ENCODE measurements at places on chromosomes 11 and 22.

- no peak overlapping the region for H3K27ac ChIP-seq
- H3K36me3 ChIP-seq, result no peaks in the 10 kb centered on the region
- peak; percentile 3 for DNase-seq
- no peak overlapping the region for H3K4me3 ChIP-seq
- H3K27me3 ChIP-seq, result no peaks in the 10 kb centered on the region
Measured at GRCh38 chr11:59429924-59430516, 3.8 kb upstream of the OR5A2 start.

- no peak overlapping the region for H3K4me3 ChIP-seq
- no peak for DNase-seq
- no peak overlapping the region for H3K27ac ChIP-seq
- peaks cover 6% of the 10 kb centered on the region for H3K27me3 ChIP-seq
- no peaks in the 10 kb centered on the region for H3K36me3 ChIP-seq
- H3K4me1 ChIP-seq, result peaks cover 7% of the 10 kb centered on the region
Measured at GRCh38 chr22:27273436-27273835, 528.1 kb downstream of the MN1 start.

GRCh38 chr11:65390996-65391395 lies 4.6 kb downstream of the FRMD8 start:
- H3K27ac ChIP-seq, result peak overlapping the region; percentile 61
- H3K4me3 ChIP-seq, result no peak overlapping the region
- DNase-seq, result peak; percentile 13
- H3K36me3 ChIP-seq, result peaks cover 6% of the 10 kb centered on the region
- peaks cover 41% of the 10 kb centered on the region for H3K4me1 ChIP-seq

DNA sequence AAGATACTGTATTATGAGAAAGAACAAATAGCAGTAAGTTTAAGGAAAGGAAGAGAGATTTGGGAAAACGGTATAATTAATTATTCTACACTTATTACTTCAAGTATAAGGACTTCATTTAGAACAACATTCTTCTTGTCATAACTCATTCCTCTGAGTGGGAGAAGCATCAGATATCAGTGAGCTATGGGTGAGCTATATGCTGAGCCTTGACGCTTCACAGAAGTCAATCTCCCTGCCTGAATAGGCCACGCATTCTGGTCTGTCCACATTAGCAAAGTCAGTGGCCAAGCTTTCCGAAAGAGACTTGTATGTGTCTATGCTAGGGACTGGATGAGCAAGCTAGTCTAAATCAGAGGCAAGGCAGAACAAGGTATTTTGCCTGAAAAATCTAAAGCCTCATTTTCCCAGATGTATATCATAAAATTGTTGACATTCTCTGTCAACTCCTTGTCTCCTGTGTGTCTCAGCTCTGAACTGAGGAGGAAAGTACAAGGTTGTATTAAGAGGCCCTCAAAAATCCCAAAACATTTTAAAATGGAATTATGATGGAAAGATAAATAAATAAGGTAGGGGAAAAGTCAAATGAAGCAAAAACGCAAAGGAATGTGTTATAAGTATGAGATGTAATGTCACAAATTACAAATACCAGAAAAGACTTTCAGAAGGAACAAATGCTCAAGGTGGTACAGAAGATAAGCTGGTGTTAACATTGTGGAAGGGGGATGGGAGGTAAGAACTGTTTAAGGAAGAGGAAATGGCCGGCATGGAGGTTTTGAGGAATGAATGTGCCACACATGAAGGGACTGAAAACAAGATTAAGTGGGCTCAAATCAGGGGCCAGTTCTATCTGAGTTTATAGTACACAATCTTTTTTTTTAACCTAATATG lies 1.4 kb downstream of the OR52N2 start:
- no peak overlapping the region for H3K27ac ChIP-seq
- DNase-seq, result no peak
- H3K4me1 ChIP-seq, result peaks cover 4% of the 10 kb centered on the region
- no peaks in the 10 kb centered on the region for H3K36me3 ChIP-seq
- no peaks in the 10 kb centered on the region for H3K27me3 ChIP-seq

Measured in astrocyte (in vitro differentiated cells and primary cell).